ENCODE measurements at places on chromosomes 1 and 21.

GRCh38 chr1:54248966-54249365 is 49.0 kb downstream of the MRPL37 start:
- DNase-seq, result no peak

DNA sequence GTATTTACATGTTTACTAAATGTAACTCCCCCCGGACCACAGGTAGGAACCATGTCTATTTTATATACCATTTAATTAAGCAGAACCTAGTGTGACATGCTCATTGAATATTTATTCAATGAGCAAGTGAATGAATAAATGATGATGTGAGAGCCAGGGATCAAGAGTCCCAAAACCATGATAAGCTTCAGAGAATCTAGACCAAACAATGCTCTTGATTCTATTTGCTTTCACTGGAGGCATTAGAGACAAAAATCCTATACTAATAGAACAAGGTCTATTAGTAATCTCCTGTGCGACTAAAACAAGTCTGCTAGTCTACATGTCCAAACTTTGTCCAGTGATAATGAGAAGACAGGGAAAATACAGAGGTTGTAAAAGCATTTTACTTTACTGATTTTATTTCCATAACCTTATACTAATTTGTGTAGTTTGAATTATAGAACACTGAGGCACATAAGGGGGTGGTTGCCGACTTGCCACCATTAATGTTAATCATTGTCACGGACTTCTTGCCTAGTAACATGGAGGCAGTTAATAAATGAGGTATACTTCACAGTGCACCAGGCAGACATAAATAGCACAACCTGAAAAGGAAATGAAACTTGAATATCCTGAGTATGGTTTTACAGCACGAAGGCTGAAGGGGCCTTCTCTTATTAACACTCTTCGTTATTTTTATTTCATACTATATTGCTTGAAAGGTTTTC is 69.8 kb downstream of the TBX15 start:
- DNase-seq, result peak; percentile 9

DNA sequence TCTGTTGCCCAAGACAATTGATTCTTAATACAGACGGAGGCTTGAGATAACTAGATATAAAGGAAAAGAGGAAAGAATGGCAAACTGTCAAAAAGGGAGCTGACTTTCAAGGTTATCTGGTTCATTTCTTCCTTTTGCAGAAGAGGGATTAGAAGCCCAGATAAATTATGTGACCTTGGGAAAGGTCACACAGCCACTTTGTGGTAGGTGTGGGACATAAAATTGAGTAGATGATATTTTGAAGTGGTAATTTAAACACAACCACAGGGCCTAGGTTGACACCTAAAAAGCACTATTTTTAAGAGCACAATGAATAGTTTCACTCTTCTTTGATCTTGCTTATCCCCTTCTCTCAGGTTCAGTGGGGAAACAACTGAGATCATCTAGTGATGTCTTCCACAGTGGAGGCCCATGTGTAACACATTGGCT is 16.9 kb upstream of the KIAA0040 start:
- DNase-seq, result no peak

- no peak for DNase-seq
Measured at GRCh38 chr1:212485913-212486618, 53.3 kb downstream of the NENF start.

DNA sequence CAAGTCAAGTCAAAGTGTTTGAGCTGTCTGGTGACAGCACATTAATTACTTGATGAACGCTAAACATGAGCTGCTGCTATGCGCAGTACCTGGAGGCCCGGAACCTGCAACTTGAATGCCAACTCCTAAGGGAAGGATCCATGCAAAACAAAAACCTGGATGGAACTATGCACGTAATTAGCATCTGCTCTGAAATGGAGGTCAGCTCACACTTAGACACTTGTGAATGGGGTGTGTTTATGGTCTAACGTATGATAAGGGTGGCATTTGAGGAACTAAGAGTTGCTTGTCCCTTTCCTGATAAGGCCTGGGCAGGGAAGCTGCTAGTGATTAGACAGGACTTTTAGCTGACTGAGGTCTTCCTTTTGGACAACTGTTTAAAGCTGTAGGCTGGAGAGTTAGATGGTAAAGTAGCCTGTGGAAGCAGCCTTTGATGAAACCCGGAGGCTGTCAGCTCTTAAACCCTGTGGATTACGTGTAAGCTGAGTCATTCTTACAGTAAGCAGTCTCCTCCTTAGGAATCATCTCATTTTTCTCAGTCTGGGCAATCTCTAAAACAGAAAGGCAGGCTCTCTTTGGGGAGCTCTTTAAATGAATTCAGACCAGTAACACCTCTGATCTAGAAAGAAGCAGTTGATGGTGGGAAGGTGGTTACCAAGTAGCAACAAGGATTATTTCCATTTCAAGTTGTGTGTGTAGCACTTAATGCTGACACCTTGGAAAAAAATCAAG is 6.8 kb downstream of the TENT5C start:
- DNase-seq, result no peak

GRCh38 chr1:184513421-184513820 is 126.6 kb downstream of the C1orf21 start:
- no peak for DNase-seq

DNA sequence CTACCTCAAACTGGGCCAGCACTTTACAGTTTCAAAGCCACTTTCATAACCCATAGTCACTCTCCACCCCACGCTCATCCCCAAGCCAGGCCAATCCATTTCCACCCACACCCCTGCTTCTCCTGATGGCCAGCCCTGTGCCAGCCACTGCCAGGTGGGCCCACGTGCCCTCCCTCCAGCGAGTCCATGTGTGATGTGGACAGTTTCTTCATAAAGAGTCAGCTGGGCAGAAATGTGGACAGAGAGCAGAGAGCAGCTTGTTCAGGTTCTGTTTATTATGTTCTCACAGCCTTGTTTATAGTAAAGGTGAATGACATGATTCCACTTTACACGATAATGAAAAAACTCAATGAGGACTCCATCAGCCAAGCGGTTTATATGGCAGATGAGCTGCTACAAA is 37.4 kb upstream of the RGS16 start:
- DNase-seq, result no peak

DNA sequence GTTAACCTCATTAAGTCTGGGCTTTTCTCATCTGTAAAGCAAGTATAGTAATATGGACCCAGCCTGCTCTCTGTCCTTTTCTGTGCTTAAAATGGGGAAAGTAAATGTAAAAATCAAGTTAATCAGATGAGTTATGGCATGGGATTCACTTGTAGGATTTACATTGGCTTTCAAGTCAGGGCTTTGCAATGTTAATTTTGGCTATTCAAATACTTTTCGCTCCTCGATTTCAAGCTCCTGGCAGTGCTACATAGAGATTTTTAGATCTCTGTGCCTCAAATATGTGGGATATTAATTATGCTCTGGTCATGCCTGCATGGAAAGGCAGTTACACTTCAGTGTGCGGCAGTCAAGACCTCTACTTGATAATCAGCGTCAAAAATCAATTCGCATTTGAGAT is 709.8 kb downstream of the LTN1 start:
- DNase-seq, result no peak

- no peak for DNase-seq
Measured at GRCh38 chr1:119364640-119365039, 3.9 kb upstream of the HAO2 start.

DNA sequence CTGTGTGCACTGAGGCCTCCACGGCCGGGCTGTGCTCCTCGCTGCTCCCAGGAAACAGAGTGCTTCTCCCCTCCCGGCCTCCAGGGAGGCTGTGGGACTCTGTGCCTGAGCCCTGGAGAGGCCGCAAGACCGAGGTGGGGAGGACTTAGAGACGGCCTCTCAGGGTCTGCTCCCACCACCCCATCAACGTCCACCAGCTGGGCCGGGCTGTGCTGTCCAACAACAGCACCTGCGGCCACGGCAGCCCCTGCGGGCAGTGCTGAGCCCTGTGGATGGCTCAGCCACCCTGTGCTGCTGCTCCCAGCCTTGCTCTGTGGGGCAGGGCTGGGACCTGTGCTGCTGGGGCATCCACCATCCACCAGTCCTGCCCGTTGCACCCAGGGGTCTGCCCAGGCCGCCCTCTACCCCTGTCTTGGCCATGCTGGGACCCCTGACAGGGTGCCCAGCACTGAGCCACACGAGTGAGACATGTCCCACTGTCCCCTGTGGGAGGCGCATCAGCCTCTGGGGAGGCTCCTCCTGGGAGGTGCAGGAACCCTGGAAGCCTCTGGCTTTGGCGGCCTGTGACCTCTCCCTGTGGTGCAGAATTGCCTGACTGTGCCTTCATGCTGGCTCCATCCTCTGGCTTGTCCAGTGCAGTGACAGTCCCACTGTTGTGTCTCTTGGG is 31.2 kb upstream of the LRRC3 start:
- DNase-seq, result no peak

Measured in GM10248 (cell line).